Urinary bladder (tissue), 4 donors: ENCODE measurements at places on chromosomes 1 and 21. TPM values are rescaled to one million over a fixed set of nuclear protein-coding genes. Genes with fewer than 3 reads are reported as not detected.

AP4B1 gene
- total RNA-seq: 35.3 TPM

OLFML2B gene
- 16.0 TPM for total RNA-seq

GRCh38 chr1:178344513-178345091 lies 152.2 kb downstream of the CLEC20A start:
- no peak for DNase-seq

CHIA gene
- total RNA-seq: not detected

OLIG2 gene
- total RNA-seq: not detected

PIGK gene
- 46.8 TPM for total RNA-seq

- no peak for DNase-seq
Observed at GRCh38 chr21:36092681-36093080, 22.9 kb downstream of the CBR1 start.

- no peak for DNase-seq
Observed at GRCh38 chr1:116260621-116261020, 112.4 kb upstream of the ATP1A1 start.

FAM167B gene
- 2.5 TPM for total RNA-seq

MRPL37 gene
- 18.8 TPM for total RNA-seq

- no peak for DNase-seq
Observed at GRCh38 chr1:159171688-159172501, 480 bp downstream of the CADM3 start.

GRCh38 chr1:4149281-4149680 lies 249.2 kb upstream of the C1orf174 start:
- DNase-seq: no peak

SELENBP1 gene
- 32.9 TPM for total RNA-seq

- no peak for DNase-seq
Observed at GRCh38 chr1:115969509-115969908, 6.8 kb upstream of the SLC22A15 start.

DNA sequence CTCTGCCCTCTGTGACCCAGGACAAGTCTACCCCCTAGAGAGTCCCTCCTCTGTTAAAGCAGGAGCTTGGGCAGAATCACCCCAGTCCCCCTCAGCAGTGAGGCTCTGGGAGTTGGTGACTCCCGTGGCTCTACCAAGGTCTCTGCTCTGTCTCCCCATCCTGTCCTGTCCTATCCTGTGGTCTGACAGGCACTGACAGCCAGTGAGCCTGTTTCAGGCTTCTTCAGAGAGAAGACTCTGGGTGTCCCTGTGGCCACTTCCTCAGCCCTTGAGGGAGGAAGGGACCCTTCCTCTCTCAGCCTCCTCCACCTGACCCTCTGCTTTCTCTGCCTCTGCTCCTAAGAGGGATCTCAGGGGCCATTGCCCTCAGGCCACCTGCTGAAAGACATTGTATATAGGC lies 148.7 kb downstream of the FCRL5 start:
- DNase-seq: no peak

DNA sequence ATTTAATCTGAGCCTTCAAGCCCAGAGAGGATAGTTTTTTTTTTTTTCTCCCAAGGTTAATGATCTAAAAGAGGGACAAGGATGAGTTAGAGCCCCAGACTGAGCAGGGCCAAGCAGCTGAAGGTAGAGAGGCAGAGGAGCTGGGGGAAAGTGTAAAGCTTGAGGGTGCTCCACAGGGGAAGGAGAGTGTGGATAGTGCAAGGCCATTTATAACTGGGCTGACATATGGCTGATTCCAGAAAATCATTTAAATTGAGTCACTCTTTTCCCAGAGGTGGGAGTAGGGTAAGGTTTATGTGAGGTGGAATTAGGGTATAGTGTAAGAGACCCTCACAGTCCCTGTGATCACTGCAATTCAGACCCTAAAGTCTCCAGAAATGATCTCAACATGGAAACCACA lies 55.8 kb downstream of the BEND5 start:
- no peak for DNase-seq

VHLL gene
- total RNA-seq: not detected

GRCh38 chr1:98963064-98963758 lies 41.5 kb downstream of the PLPPR5 start:
- DNase-seq: no peak

CRNN gene
- not detected for total RNA-seq

PARK7 gene
- 132 TPM for total RNA-seq

GRCh38 chr1:184684285-184685074 lies 70.2 kb downstream of the EDEM3 start:
- DNase-seq: no peak

- DNase-seq: peak; percentile 59
Observed at GRCh38 chr1:19437891-19438294, 47.4 kb downstream of the CAPZB start.
